ENCODE measurements at places on chromosomes 6 and 20.

- peak; percentile 96 for DNase-seq
These were observed 11.8 kb downstream of the TMEM14B start for GRCh38 chr6:10759312-10759839.

GRCh38 chr20:34543463-34544056, 15.0 kb upstream of the MAP1LC3A start:
- no peak for DNase-seq

DNA sequence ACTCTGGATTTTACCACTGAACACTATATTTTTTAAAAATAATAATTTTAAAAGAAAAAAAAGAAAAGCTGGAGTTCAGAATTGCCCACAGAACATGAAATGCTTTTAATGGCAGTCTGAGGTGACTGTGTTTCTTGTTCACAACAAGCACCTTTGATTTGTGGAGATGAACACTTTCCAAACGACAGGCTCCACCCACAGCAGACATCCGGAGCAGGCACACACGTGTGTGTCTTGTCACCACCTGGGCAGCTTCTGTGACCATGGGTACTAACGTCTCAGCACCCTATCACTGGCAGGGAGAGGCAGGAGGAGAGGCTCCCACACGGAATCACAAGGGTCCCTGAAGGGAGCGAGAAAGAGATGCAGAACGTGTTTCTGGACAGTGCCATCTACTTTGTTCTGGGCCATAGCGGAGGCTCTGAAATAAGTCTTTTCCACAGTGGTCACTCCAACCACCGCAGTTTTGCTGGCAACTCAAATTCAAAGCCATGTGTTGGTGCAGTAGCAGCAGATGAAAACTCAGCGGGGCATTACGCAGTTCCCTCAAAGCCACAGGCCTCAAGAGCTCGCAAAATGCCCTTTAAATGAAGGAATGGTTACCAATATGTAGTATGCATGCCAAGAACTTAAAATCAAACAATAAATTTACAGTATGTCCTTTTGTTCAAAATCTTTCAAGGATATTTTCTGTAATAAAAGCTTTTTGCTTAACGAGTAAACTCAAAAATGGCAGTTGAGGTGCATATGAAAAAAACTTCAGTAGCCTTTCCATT, 242.2 kb downstream of the FOXC1 start:
- no peak for DNase-seq

GRCh38 chr6:117194978-117195377, 70.4 kb upstream of the VGLL2 start:
- no peak for DNase-seq

Measured in mammary epithelial cell (primary cell).